Right hindlimb (tissue), 1 donor: ENCODE measurements at places on chromosomes 5 and 9.

- DNase-seq: no peak
Measured at GRCh38 chr5:16291474-16291873, 111.9 kb upstream of the MARCHF11 start.

GRCh38 chr5:1059884-1060263 is 51.3 kb downstream of the NKD2 start:
- DNase-seq: no peak

GRCh38 chr5:119328753-119329602 is 26.8 kb upstream of the TNFAIP8 start:
- DNase-seq: no peak

- DNase-seq: no peak
Measured at GRCh38 chr9:30103647-30104394, 2280.6 kb upstream of the ACO1 start.

GRCh38 chr5:2685651-2686272 is 65.7 kb downstream of the IRX2 start:
- DNase-seq: no peak

DNA sequence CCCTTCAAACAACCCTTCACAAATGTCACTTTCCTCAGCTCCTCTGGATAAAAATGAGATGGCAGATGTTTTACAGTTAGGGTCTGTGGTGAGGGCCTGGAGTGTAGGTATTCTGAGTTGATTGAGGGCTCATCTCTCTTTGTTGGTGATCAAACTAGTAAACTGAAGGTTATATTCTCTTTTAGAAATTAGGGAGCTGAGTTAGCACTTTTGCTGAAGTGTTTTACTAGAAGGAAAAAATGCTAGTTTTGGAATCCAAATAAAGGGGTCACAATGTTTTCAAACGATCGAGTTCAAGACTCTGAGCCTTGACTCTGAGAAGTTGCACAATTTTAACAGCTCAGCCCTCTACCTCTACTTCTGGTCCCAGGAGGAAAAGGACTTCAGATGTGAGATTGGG is 23.4 kb downstream of the RHOBTB3 start:
- DNase-seq: no peak

DNA sequence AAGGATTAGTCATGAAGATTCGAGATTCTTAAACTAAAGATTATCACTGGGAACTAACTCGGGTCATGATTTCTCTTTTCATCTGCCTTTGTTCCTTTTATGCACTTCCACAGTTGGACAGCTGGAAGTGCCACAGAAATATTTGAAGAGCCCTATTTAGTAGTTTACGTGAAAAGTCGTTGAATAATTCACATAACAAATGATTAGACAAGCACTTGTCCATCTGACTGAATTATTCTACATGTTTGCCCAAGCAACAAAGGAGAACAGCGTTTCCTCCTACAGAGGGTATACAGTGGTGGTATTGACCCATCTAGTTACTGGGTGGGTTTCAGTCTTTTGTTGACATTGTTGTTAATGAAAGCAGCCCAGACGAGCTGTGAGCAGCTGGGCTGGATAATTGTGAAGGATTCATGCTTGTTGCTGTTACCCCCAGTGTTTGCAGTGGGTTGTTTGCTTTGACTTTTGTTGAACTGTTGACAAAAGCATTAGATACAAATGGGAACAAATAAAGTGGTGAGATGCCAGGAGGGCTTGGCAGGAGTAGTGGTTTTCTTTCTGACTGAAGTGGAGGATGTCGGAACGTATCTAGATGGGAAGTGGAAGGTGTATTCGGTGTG is 96.2 kb downstream of the TLE4 start:
- no peak for DNase-seq

DNA sequence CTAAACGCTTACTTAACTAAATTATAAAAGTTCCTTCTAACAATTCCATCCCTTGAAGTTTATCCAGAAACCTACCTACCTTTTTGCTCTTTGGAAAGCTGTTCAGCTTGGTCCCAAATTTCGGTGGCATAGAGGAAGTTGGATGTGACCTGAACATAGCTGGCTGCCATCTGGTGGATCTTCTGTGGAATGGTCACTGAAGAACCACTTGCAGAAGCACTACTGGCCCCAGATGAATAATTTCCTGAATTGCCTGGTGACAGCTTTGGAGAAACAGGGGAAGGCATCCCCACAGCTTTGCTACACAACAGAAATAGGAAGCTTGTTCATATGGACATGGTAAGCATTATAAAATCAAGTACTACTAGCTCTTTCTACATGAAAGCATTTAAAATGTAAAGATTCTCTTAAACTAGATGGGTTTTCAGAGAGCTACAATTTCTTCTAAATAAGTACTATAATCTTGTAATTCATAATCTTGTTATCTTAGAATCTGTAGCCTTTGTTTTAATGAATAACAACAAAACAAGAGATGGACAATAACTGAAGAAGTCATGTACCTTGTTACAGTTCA is 9.9 kb downstream of the LEAP2 start:
- DNase-seq: peak; percentile 40

GRCh38 chr9:122386311-122386872 is 15.6 kb downstream of the PTGS1 start:
- DNase-seq: no peak

GRCh38 chr9:136657974-136658848 is 4.5 kb upstream of the EGFL7 start:
- DNase-seq: no peak

DNA sequence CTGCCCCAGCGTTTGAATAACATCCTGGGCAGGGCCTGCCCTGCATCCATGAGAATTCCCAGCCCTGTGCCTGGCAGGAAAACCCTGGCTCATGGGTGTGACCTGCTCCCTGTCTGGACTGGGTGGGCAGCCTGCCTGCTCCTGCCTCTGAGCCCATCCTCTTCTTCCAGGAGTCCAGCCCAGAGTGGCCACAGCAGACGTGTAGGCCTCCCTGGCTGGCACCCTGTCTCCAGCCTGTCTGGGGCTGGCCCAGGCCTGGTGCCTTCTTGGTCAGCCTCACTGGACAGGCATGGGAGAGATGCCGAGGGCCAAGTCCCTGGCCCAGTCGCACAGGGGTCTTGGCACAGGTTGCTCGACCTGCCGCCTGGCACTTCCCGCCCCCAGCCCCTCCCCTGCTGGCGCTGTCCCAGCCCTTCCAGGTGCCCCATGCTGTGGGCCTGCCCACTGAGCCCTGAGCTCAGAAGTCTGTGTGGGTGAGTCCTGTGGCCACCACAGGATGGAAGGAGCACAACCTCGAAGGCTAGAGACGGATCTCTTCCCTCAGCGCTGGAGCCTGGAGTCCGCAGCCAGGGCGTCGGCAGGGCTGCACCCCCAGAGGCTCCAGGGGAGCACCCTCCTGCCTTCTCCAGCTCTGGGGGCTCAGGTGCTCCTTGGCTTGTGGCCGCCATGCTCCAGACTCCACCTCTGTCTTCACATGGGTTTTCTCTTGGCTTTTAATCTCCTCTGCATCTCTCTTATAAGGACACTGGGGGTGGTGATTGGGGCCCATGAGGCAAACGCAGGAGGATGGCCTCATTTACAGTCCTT is 11.8 kb upstream of the COL5A1 start:
- peak; percentile 28 for DNase-seq

GRCh38 chr5:134146651-134147518 is 29.9 kb downstream of the SKP1 start:
- no peak for DNase-seq

GRCh38 chr5:172574871-172575223 is 66.2 kb upstream of the NEURL1B start:
- DNase-seq: peak; percentile 72
